ENCODE measurements at places on chromosomes 4 and X. TPM values are rescaled to one million over a fixed set of nuclear protein-coding genes. Genes with fewer than 3 reads are reported as not detected.

- no peak for DNase-seq
Observed at GRCh38 chr4:62627141-62627540, 1427.0 kb downstream of the ADGRL3 start.

- DNase-seq: no peak
Observed at GRCh38 chr4:89338206-89338605, 30.6 kb upstream of the GPRIN3 start.

DNA sequence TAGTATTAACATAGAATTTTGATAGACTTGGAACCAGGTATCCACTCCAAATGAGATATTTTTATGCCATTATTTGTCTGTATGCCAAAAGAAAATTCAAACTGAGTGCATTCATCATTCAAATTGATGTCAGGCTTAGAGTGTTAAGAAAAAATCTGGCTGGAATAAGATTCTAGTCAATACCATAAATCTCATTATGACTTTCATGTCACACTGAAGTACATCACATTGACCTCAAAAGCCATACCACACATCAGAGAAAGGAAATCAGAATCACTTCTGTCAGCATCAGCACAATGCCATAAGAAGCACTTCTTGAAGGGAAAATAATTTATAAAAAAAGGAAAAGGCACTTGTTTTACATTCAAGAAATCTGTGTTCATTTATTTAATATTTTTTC is 119.0 kb upstream of the BMP3 start:
- no peak for DNase-seq

- no peak for DNase-seq
Observed at GRCh38 chr4:150192986-150193385, 114.7 kb downstream of the DCLK2 start.

DNA sequence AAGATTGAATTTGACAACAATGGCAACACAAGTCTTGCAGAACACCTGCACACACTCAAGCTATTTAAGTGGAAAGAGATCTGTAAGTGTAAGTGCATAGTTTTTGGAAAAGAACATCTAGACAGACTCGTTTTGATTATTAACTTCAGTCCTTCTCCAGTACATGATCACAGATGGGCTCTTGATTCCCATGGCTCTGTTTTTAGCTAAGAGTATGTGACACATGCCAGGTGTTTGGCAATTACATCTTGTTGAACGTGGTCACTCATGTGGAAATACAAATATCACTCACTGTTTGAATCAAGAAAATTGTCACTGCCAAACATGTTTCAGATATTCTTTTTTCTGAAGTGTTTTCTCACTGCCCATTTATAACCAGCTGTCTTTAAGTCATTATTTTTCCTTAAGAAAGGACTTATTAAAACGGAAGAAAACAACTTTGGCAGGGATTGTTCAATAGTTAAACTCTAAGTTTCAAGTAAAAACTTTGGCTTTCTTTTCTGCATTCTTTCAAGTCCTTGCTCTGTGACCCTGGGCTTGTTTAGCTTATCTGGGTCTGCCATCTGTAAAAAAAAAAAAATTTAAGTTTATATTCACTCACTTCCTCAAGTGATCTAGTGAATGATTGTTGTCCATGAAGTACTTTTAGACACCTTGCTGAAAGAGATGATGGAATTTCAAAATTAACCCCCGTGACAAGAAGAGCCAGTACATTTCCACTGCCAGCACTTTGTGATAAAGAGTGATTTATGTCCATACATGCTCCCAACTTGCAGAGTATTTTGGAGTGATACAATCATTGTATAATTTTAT is 125.4 kb downstream of the ATXN3L start:
- no peak for DNase-seq

- no peak for DNase-seq
Observed at GRCh38 chr4:72473434-72473900, 95.6 kb downstream of the ADAMTS3 start.

DNA sequence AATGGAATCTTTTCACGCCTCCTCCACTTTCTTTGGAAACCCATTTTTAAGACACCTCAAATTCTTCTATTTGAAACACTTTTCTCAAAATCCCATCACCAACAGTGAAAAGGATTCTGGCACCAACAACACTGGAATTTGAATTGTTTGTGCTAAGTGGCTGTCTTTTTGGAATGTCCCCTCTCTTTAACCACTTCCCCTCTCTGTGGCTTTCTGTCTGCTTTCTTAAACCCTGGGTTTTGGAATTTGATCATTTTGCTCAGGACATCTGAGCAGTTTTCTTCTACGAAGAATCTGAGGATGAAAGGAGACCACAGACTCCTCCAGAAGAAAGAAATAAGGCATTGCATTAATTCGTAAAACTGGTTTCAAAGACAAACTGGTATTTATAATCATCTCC is 89.0 kb downstream of the MXRA5 start:
- DNase-seq: no peak

DNA sequence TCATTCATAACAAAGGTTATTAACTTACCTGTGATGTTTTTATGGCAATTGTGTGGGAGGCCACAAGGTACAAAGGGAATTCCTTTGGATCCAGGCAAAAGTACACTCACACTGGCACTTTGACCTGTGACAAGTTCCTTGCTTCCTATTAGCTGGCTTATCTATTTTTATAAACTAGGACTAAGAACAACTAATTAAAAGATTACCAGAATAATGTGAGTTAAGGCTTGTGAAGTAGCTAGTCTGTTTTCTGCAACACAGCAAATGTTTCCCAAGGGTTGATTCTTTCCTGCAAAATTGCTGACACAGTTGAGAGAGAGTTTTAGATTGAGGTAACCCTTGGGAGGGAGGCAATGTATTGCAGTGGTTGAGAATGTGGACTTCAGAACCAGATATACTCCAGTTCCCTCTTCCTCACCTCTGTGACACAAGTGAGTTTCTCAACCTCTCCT is 107.9 kb downstream of the CPEB2 start:
- DNase-seq: no peak

GRCh38 chr4:138680256-138680655 is 335.3 kb upstream of the NOCT start:
- DNase-seq: no peak

Gene ASIC5
- total RNA-seq: not detected

Gene CLGN
- 106 TPM for total RNA-seq

Gene POU3F4
- total RNA-seq: not detected

Gene ELMOD2
- 18.1 TPM for total RNA-seq

Data from right cardiac atrium (tissue), 5 donors.